ENCODE measurements at places on chromosomes 1 and 21.

- no peak for DNase-seq
These were observed 476.2 kb upstream of the BEND5 start for GRCh38 chr1:49252917-49253316.

- no peak for DNase-seq
These were observed 2.2 kb downstream of the LMO4 start for GRCh38 chr1:87330885-87331364.

- DNase-seq = no peak
These were observed 303.6 kb downstream of the PRDM2 start for GRCh38 chr1:14003552-14003951.

- DNase-seq = no peak
These were observed 2.6 kb upstream of the GNG12 start for GRCh38 chr1:67835663-67836452.

DNA sequence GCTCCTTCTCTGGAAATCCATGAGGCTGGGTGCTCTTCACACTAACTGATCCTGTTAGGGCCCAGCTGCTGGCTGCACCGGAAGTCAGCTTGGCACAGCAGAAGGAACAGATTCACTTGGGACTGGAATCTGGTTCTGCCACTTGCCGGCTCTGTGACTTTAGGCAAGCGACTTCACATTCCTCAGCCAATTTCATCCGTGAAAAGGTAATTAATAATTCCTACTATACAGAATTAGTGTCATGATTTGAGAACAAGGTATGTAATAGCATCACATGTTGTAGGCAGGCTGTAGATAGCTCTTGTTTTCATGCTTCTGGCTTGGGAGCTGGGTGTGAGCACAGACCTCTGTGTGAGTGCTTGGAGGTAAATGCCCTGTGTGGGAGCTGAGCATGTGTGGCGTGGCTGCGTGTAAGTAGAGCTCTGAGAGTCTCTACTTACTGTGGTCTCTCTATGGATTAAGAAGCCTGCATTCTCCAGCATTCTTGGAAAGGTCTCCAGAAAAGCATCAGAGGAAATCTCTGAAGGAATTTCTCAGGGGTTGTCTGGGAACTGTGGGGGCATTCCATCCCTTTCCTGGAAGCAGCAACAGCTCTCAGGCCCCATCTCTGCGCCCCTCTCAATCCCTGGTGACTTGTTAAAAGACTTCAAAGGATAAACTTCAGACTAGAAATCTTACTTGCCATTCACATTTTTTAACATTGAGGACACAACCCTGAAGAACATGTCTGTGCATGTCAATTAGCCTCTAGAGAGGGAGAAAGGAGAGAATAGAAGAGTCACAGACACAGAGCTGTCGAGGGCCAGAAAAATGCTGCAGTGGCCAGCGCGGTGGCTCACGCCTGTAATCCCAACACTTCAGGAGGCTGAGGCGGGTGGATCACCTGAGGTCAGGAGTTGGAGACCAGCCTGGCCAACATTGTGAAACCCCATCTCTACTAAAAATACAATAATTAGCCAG lies 47.7 kb upstream of the PPM1J start:
- DNase-seq = no peak

GRCh38 chr1:212791261-212791675 lies 309 bp downstream of the NSL1 start:
- DNase-seq = no peak

DNA sequence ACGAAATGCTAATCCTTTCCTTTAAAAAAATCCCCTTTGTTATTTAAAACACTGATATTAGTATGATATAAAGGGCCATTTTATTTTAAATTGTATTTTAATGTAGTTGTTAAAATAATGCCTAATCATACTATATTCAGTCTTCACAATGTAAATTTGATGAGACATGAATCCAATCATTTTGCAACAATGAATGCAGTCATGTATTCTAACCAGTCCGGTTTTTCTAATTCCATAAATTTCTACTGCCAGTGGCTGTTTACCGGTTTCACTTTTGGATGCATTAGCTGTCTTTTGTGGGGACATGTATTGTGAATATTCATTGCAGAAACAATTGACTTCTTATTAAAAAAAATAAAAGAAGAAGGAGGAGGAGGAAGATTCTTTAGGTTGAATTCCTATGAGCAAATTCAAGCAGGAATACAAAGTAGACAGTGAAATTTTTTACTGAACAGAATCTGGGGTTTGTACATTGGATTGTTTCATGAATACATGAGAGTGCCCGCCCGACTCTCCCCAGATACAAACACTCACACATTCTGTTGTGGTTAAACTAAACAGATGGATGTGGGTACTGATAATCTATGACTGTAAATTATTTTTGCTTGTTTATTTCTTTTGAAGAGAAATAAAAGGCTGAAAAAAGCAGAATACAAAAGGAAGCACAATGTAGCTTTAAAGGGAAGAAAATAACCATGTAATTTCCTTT lies 624.8 kb upstream of the PTBP2 start:
- no peak for DNase-seq

DNA sequence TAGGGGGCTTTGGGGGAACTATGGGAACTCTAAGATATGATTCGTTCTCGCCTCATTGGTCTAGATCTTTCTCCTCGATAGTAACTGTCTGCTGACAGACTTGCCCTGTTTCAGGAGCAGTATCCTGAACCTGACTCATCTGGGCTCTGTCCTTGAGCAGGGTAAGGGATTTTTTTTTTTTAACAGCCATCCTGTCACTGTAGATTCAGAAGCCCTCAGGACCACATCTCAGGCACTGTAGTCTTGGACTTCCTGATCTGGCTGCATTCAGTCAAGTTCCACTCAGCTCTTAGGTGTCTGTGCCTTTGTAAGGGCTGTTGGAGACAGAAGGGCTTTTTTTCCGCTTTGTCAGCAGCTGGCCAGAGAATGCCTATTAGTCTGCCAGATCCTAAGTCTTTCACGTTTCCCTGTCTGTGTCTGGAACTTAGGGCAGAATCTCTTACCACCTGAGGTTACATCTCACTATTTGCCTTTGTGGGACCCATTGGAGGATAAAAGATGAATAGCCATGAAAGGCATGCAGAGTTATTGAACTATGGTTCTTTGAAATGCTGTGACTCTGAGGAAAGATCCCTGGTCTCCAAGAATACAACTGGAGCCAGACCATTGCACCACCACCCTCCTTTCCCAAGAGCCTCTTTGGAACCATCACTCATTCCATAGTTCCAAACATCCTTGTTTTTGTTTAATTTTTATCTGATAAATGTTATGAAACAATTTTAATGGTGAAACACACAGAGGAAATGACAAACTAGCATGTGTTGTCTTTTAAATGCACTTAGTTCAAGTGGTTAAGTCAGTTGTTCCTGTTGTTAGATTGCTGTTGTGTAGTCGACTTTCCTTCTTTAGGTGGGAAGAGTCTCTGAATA lies 49.7 kb upstream of the MACF1 start:
- no peak for DNase-seq

GRCh38 chr1:28983509-28984310 lies 69.3 kb downstream of the EPB41 start:
- DNase-seq = peak; percentile 15

GRCh38 chr1:64828829-64829228 lies 84.0 kb downstream of the RAVER2 start:
- peak; percentile 20 for DNase-seq

DNA sequence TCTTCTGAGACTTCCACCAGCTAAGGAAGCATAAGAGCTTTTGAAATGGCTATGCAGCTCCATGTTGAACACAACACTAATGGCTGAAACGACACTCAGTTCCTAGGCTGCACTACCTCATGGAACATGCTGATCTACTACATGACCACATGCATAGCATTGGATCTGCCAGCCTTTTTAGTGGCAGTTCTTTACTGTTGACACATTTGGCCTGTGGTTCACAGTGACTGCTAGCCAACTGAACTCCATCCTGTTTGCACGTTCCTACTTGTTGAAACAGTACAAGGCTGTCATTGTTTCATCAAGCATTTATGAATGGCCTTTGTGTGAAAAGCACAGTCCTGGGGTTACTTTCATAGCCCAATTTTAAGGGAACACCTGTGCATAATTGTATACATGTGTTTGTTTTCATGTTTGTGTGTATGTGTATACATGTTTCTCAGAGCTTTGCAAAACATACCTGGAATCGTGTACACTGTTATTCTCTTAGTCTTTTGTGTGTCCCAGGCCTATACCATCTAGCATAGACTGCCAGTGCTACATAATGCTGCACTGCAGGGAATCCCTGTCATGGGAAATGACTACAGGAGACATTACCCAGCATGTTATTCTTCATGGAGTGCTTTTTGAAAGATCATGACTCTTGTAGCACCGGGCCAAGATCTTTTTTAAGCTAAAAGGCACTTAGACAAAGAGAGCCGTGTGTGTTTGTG lies 179.6 kb upstream of the ESRRG start:
- DNase-seq = no peak

- DNase-seq = no peak
These were observed 171.2 kb downstream of the LTN1 start for GRCh38 chr21:28821276-28822122.

GRCh38 chr1:115890580-115890979 lies 49.7 kb upstream of the NHLH2 start:
- DNase-seq = no peak

- DNase-seq = no peak
These were observed 11.8 kb downstream of the PATJ start for GRCh38 chr1:61753998-61754508.

- no peak for DNase-seq
These were observed 499.6 kb upstream of the B3GALT2 start for GRCh38 chr1:193685986-193686385.

DNA sequence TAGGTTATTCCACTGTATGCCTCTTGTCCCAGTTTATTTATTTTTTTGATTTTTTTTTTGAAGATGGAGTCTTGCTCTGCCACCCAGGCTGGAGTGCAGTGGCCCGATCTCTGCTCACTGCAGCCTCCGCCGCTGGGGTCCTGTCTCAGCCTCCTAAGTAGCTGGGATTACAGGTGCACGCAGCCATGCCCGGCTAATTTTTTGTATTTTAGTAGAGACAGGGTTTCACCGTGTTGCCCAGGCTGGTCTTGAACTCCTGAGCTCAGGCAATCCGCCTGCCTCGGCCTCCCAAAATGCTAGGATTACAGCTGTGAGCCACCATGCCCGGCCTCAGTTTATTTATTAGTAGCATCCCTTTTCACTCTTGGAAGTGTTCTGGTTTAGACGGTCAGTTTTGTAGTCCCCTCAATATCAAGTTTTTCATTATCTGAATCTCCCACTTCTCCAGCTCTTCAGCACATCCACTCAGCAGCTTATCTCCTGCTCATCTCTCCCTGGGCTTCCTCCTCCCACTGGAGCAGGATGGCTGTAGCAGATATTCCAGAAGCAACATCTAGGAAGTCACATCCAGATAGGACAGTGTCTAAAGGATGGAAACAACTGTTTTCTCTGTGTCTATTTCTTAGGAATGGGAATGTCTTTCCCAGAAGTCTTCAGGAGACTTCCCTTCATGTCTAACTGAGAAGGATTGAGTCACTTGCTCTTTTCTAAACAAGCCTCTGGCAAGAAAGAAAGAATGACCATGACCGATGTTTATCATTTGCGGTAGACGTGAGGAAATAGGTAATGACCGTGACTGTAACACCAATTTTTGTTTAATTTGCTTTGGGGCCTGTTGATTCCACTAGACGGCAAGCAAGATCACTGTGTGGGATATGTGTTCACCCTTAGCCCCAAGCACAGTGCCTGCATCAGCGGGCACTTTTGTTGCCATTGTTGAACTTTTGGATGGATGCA lies 14.4 kb downstream of the CCDC190 start:
- DNase-seq = no peak

DNA sequence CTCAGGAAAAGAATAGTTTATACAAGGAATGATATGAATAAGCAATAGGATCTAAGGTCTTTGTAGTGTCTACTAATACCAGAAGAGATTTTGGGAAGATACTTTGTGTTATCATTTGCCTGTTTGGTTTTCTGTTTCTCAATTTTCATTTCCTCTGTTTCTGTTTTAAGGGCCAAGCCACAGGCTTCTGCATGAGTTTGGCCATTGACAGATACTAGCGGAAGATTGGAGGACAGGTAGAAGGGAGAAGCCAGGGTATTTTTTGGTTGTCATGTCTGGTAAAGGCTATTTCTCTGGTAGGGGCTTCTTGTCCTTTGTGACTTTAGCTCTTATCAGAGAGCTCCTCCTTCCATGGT lies 51.4 kb downstream of the HS2ST1 start:
- no peak for DNase-seq

DNA sequence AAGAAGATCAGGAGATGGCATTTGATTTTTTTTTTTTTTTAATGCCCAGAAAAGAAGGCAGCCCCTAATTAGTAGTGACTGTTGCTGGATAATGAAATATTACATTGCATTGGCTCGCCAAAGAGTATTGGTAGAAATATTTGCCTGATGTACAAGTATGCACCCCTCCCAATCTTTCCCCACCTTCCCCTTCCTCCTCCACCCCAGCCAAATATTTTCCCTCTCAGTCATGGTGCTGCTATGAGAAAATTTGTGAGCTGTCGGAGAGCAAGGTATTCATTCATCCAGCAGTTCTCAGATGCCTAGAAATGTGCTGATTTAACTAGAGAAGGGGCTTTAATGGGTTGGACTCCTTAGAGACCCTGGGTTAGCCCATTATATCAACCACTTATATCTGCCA lies 50.5 kb upstream of the IKBKE start:
- no peak for DNase-seq

DNA sequence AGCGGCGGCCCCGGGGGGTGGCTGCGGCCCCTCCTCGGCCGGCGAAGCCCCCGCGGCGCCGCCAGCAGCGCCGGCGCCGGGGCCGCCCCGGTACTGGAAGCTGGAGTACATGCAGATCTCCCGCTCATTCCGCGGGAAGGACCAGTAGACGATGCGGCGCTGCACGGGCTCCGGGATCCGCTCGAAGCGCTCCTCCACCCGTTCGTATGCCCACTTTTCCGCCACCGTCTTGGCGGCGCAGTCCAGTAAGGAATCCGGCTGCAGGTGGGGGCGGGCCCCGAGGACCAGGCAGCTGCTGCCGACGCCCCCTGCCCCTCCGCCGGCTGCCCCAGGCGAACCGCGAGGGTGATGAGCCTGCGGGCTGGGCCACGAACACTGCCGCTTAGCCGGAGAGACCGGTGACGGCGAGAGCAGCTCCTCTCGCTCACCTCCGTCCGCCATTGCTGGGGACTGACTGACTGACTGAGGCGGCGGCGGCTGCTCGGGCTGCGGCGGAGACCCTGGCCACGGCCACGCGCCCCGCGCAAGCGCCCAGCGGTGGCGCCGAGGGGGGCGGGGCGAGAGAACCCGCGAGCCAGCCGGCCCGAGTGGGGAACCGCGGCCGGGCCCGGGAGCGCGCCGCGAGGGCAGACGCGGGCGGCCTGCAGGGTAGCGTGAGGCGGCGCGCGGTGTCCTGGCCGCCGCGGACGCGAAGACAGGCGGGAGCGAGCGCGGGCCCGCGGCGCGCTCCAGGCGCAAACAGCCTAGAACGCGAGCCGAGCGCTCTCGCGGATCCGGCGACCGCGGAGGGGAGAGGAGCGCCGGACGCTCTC lies at the start of gene ZSWIM5:
Gene ZSWIM5, minus strand, starts transcription at position 696 of the 812 bp plus-strand sequence. Its CDS starts 255 bp downstream, at position 441.
- peak; percentile 63 for DNase-seq

GRCh38 chr1:199109160-199109559 lies 470.3 kb downstream of the PTPRC start:
- no peak for DNase-seq

GRCh38 chr1:248828845-248829244 lies 3.1 kb upstream of the SH3BP5L start:
- no peak for DNase-seq
